ENCODE measurements at places on chromosomes 5 and 9.

DNA sequence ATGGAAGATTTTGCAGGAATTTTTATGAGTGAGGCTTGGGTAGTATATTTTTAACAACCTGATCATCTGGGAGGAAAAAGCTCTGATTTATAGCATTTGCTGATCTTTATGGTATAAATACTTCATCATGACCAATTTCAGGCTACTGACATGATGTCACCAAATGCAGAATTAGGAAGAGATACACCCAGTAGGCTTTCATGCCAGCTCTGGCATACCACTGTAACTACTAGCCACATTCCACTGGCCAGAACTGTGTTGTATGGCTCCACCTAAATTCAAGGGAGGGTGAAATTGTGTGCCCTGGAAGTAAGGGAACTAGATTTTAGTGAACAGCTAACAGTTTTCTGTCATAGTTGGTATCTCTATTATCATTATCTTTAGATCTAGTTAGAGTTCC is 17.6 kb downstream of the AP3S1 start:
- DNase-seq, result no peak

DNA sequence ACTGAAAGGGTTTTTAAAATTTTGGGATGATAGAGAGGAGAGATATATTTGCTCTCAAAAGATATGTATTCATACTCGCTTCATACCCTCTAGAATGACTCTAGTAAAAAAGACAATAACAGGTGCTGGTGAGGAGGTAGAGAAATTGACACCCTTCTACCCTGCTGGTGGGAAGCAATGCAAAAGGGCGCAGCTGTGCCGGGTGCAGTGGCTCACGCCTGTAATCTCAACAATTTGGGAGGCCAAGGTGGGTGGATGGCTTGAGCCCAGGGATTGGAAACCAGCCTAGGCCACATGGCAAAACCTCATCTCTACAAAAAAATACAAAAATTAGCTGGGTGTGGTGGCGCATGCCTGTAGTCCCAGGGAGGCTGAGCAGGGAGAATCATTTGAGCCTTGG is 33.9 kb upstream of the NXNL2 start:
- no peak for DNase-seq

GRCh38 chr9:126661521-126662251 is 48.0 kb downstream of the LMX1B start:
- no peak for DNase-seq

GRCh38 chr5:134240421-134240962 is 14.6 kb upstream of the PPP2CA start:
- no peak for DNase-seq

- no peak for DNase-seq
These were observed 198.8 kb downstream of the PRELID2 start for GRCh38 chr5:145636371-145636770.

- no peak for DNase-seq
These were observed 16.1 kb upstream of the NEUROG1 start for GRCh38 chr5:135551593-135552447.

DNA sequence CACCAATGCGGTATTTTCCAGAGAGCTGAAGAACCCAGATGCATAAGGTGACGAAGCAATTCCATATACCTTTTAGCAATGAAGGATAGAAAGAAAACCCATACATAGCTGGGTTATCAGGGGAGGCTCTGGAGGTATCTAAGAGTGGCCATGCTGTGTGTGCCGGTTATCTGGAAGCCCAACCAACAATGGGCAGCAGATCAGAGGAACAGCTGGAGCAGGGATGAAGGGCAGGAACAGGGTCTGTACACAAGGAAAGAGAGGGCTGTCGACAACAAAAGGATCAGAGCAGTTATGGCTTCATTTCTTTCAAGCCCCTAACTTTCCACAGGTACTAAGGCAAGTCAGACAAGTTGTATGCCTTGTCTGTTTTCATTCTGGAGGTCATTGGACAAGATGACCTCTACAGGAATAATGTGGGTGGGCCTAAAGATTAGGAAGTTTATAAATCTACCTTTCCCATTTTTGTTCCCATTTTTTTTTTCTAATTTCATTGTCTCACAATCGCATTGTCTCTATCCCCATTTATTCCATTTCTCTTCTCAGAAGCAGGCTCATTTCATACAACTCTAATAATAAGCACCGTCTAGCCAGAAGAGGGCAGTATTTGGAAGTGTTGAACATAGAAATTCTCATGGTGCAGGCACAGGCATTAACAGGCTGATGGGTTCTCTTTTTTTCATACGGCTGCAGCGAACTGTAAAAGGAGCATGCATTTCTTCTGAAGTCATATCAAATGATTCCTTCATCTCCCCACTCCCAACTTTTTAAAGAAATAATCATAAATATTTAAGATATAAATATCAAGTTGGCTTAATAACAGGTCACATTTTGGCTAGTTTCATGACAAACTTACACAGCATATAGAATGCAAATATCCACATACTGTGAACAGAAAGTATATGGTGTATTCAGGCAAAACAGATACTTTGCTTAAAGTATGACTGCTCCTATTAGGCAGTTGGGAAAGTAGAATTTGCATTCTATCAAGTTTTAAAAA is 63.5 kb downstream of the ZNF474 start:
- no peak for DNase-seq

DNA sequence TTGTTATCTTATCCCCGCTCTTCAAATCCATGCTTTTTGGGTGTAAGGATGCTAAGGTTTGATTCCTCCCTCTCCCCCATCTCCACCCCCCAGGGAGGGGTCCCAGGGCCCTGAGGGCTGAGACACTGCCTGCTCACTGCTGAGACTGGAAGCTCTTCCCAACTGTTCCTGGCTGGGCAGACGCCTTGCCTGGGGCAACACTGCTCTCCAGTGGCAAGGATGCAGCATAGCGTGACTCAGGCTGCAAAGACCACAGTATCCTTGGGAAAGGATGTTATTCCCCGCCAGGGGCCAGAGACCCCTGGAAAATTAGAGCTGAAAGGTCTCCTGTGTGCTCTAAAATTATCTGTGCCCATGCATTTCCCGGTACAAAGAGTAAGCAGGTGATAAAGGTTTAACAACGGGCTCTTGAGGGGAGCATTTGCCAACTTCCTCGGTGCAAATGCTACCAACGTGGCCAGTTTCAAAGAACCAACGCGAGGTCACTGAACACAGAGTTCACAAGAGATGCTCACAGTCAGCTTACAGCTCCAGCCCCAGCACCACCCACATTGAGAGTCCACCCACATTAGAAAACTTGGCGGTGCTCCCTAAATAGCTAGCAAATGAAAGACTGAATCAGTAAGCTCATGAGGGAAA is 271.9 kb downstream of the NSG2 start:
- DNase-seq, result no peak

DNA sequence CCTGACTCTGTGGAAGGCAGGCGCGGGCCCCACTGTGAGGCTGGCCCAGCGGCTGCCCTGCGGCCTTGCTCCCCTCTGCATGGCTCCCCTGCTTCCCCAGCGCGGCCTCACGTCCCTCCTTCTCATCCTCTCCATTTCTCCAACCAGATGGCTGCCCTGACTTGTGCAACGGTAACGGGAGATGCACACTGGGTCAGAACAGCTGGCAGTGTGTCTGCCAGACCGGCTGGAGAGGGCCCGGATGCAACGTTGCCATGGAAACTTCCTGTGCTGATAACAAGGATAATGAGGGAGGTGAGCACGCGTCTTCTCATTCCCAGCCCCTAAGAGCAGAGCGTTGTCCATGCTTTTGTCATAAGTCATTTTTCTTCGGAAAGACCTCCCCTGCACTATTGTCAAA is 129.0 kb upstream of the WWC1 start:
- no peak for DNase-seq

DNA sequence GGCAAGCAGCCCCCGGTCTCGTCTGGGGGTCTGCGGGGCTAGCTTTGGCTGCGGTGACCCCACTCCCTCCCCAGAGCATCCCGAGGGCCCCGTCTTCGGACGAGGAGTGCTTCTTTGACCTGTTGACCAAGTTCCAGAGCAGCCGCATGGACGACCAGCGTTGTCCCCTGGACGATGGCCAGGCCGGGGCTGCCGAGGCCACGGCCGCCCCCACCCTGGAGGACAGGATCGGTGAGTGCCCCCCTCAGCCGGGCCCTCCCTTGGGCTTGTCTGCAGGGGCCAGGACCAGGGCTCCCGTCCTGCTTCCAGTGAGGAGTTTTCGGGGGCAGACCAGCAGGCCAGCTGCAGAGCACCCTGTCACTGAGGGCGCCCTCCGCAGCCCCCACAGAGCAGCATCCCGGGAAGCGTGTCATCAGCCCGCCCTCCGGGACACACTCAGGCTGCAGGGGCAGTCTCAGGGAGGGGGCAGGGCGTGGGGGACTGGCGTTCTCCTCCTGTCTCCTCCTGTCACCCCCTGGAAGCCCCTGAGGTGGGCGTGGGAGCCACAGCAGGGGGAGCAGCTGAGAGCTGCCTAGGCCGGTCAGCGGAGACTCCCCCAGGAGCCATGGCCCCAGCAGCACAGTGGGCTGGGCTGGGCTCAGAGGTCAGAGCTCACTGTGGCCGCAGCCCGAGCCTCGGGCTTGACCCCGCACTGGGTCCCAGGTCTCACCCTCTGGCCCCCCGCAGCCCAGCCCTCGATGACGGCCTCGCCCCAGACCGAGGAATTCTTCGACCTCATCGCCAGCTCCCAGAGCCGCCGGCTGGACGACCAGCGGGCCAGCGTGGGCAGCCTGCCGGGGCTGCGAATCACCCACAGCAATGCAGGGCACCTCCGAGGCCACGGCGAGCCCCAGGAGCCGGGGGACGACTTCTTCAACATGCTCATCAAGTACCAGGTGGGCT is 7.7 kb downstream of the DNLZ start:
- no peak for DNase-seq

GRCh38 chr9:99419070-99419469 is 197.0 kb downstream of the SEC61B start:
- no peak for DNase-seq

GRCh38 chr5:150541895-150542294 is 34.0 kb downstream of the NDST1 start:
- DNase-seq, result no peak

- DNase-seq, result no peak
These were observed 267.6 kb downstream of the SPOCK1 start for GRCh38 chr5:137231540-137231939.

DNA sequence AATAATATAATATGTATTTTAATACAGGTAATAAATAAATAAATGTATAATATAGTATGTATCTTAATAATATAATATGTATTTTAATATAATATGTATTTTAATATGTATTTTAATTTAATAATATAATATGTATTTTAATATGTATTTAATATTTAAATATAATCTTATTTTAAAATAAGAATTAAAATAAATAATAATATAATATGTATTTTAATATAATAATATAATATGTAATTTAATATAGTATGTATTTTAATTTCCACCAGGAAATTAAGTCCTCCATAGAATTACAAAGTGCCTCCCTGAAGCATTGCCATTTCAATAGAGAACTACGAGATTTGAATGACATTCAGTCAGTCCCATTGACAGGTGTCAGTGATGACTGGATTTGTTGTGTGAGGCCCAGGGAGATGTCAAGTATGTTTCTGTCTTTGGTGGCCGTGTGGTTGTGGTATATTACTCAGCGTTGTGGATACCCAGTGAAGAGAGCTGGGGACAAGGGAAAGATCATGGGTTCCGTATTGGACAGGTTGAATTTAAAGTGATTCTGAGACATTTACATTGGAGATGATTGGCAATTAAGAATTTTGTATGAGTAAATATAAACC is 14.2 kb upstream of the C5orf46 start:
- no peak for DNase-seq

DNA sequence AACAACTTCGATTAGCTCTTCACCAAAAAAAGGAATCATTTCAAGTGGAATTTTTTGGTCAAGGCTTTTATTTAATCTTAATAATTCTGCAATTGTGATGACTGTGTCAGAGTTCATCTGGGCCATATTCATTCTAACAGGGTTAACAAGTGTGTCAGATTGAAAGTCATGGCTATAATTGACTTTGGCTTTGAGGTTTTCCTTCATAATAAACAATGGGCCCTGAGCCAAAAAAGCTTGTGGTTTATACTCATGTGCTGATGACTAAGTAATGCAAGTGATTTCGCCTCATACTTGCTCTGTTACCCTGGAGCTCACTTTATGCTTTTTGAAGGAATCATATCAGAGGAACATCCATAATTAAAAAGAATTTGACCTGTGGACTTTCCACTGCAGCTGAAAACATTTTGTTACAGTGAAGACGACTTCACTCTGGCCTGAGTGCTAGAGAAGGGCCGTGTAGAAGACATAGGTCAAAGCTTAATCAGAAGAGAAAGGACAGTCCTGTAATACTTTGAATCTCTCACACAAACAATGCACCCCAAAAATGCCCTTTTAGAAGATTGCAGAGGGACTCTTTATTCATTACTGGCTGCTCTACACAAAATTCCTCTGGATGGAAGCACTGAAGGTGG is 101.7 kb downstream of the GDNF start:
- DNase-seq, result no peak

DNA sequence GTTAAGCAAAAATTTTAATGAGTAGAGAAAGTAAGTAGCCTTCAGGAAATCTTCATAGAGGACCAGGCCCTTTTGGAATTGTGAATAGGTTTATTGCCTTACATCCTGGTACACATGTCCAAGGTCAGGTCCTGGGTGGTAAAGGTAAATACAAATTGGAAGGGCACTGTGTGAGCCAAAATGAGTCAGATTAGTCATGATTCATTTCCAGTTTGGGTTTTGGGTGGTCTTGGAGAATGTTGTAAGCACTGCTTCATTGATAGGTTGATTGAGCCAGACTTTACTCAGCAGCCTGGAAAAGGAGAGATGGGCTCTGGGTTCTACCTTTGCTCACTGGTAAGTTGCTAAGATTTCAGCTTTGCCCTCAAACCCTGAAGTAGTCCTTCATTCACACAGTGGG is 82.5 kb upstream of the ZNF169 start:
- no peak for DNase-seq

GRCh38 chr5:60102961-60103693 is 209.6 kb upstream of the PDE4D start:
- DNase-seq, result no peak

- no peak for DNase-seq
These were observed 250.3 kb downstream of the TUSC1 start for GRCh38 chr9:25427898-25428297.

DNA sequence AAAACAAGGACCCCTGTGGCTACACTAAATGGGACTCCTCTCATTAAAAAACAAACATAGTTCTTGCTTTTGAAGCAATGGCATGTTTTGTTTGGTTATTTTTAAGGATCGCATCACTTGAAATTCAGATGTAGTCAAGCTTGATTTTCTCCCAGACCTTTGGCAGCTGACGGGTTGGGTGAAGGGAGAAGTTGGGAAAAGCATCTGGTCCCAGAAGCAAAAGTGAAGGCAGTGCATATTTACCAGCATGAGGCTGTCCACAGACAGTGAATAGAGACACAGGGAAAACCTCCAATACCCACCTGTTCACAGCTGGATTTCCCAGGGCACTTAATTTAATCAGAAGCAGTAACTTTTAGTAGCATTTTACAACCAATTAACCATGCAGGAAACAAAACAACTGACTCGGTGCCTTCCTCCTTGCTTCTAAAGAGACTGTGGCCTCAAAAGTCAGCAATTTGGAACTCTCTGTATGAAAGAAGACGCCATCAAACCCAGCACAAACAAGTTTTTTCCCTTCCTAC is 245.4 kb downstream of the EBF1 start:
- DNase-seq, result no peak

GRCh38 chr5:149223081-149223848 is 48.4 kb upstream of the AFAP1L1 start:
- DNase-seq, result no peak

GRCh38 chr5:156093024-156093423 is 233.9 kb upstream of the SGCD start:
- DNase-seq, result no peak

Measured in stimulated activated CD8-positive, alpha-beta memory T cell treated with anti-CD3 and anti-CD28 coated beads, Interleukin-4, amount 100 ng/mL, for 1 hour (primary cell).